ENCODE measurements at places on chromosomes 4 and X.
A peak's percentile ranks its signal among the peaks of the same experiment; 100 is the strongest.

GRCh38 chr4:65552057-65552456, 118.2 kb downstream of the EPHA5 start:
- DNase-seq, result no peak

DNA sequence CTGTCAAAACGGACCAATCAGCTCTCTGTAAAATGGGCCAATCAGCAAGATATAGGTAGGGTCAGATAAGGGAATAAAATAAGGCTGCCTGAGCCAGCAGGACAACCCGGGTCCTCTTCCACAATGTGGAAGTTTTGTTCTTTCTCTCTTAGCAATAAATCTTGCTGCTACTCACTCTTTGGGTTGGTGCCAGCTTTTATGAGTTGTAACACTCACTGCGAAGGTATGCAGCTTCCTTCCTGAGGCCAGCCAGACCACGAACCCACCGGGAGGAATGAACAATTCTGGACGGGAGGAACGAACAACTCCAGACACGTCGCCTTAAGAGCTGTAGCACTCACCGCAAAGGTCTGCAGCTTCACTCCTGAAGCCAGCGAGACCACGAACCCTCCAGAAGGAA, 287.8 kb downstream of the RAPGEF2 start:
- DNase-seq, result no peak

DNA sequence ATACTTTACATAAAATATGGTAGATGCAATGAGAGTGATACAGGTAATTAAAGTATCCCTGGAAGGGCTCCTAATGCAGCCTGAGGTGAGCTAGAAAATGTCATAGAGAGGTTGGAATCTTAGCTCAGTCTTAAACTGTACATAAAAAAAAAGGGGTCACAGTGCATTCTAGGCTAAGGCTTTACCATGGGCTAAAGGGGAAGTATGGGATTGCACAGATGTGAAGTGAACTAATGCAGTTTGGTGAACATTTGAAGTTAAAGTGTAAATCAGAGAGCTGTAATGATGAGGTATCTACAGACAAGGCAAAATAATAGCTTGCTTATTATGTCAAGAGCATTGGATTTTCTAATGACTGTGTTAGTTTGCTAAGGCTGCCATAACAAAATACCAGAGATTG, 405.9 kb downstream of the ADGRL3 start:
- no peak for DNase-seq

DNA sequence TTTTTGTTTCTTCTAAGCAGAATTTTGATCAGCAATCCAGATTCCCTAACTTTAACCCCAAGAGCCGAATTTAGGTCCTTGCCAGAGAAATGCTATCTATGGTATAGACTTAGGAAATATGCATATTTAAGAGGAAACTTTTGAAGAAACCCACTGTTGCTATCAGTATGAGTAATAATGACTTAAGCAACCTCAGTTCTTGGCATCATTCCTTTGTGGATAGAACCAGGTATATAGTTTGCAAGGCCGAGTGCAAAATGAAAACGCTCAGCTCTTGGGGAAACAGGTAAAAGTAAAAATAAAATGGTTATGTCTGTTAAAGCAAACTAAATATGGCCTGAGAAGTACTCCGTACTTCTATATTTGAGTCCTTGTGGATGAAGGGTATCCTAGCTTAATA, 78.1 kb downstream of the ARSF start:
- no peak for DNase-seq

DNA sequence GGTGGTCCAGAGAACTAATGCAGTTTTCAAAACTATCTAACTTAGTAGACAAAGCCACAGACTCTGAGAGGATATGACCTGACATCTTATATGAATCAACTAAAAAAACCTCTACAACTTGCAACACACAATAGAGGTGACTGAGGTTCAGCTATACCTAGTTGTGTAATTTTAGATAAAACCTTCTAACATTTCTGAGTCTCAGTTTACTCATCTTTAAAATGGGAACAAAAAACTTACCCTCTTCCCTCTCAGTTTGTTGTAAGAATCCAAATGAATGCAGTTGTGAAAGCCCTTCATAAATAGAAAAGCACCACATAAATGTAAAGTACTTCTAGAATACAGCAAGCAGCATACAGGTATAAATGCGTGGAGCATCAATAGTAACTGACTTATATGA, 5.9 kb downstream of the SH3D19 start:
- no peak for DNase-seq

GRCh38 chr4:117481742-117482141, 396.4 kb upstream of the TRAM1L1 start:
- DNase-seq, result no peak

DNA sequence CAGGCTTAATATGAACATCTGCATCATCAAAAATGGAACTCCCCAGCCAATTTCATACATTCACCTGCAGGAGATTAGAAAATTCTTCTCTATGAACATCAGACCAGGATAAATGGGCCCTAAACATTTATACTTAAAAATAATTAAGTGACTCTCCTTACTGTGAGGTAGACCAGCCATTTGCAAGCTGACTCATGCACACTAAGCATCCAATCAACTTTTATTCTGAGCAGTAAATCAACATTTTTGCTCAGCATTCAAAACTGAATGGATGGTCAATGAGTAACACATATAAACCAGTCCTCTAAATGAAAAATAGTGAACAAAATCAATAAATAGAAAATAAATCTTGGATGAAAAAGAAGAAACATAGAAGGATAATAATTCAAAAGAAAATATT, 19.9 kb upstream of the PCDH10 start:
- no peak for DNase-seq

- no peak for DNase-seq
These were observed 810.5 kb upstream of the ADGRL3 start for GRCh38 chr4:60389633-60390032.

GRCh38 chr4:42510225-42510624, 112.9 kb downstream of the SHISA3 start:
- no peak for DNase-seq

GRCh38 chr4:8351931-8352367, 82.4 kb downstream of the HTRA3 start:
- DNase-seq, result no peak

GRCh38 chr4:184099535-184099966, 118.1 kb downstream of the ENPP6 start:
- no peak for DNase-seq

GRCh38 chr4:155587766-155588165, 78.9 kb upstream of the GUCY1A1 start:
- no peak for DNase-seq

GRCh38 chr4:98423009-98423408, 161.8 kb downstream of the RAP1GDS1 start:
- DNase-seq, result no peak

GRCh38 chr4:1337376-1337831, 9.6 kb upstream of the UVSSA start:
- DNase-seq, result no peak

- DNase-seq, result no peak
These were observed 23.8 kb downstream of the AMMECR1 start for GRCh38 chrX:110294087-110294486.

DNA sequence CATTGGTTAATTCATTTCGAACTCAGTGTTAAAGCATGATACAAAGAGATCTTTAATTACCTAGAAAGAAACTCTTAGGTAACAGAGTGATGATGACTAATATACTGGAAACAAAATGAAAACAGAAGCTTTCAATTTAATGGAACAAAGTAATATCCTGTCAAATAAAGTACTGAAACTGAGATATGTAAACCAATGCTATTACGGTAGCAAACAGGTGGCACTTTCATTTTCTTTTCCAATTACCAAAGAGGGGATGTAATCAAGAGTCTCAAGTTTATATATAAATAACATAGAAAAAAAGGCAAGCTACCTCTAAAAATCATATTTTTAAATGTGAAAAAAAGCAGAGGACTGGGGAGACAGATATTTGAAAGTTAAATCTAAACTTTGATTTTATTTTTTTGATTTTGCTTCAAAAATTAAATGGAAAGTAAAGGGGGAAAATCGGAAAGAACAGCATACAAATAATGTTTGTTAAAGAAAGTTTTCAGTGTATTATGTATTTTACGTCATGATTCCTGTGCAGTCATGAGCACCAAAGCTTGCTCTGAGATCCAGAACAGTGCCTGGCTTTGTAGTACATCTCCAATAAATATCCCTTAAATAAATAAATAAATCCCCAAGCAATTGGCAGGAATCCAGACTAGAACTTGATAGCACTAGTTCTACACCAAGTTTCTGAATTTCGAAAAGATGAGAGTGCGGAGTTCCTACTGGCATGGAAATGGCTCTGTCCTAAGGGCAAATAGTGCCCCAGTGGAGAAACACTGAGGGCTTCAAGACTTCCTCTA, 25.0 kb upstream of the RAPGEF2 start:
- DNase-seq, result peak; percentile 28

DNA sequence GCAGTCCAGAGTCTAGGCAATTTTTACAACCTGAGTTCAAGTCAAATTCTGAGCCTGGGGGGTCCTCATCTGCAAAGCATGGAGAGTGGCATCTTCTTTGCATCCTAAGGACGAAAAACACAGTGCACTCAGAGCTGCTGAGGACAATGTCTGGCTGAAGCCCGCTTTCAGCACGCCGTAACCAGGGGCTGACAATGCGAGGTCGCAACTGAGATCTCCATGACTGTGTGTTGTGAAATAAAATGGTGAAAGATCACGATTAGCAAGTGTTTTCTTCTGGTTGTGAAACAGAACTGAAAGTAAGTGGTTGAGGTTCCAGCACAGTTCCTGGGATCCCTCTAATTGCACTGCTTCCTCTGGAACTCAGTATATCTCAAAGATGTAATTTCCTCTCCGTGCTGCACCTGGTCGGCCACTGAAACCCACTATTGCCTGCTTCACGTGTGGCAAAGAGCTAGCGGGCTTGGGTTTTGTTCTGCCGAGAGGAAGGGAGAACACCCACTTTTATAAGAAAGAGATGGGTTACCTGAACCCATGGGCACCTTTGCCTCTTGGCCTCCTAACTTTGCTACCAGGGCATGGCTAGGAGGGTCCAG, 7.7 kb upstream of the F11 start:
- DNase-seq, result no peak

DNA sequence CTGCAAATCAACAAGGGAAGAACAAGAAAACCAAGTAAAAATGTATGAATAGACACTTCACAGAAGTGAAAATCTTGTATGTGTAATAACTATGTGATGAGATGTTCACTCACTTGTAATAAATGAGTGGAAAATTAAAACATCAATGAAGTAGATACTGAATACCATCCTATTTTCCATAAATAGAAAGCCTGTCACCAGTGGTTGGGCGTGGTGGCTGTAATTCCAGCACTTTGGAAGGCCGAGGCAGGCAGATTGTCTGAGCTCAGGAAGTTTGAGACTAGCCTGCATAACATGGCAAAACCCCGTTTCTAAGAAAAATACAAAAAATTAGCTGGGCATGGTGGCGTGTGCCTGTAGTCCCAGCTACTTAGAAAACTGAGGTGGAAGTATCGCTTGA, 53.5 kb upstream of the SOD3 start:
- no peak for DNase-seq

GRCh38 chr4:135344492-135344891, 1142.9 kb upstream of the PABPC4L start:
- DNase-seq, result no peak

GRCh38 chrX:29948653-29949052, 266.7 kb upstream of the MAGEB2 start:
- DNase-seq, result no peak

DNA sequence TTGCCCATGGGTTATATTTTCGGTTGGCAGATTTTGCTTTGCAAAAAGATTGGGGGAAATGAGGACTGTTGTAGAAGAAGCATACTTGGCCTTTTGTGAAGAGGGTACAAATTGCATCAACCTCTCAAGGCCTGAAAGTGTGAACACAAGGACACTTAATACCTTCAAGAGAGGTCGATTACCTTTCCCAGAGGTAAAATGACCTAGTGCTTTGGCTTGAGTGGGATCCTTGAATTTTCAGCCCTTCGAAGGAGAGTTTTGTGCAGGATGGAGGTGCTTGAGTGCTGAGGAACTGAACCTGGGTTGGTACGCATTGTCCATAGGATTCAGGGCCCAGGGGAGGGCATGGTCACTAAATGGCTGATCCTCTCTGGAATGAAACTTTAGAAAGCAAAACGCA, 27.6 kb upstream of the NKAP start:
- no peak for DNase-seq

- no peak for DNase-seq
These were observed 75.0 kb downstream of the EVC start for GRCh38 chr4:5785806-5786680.

DNA sequence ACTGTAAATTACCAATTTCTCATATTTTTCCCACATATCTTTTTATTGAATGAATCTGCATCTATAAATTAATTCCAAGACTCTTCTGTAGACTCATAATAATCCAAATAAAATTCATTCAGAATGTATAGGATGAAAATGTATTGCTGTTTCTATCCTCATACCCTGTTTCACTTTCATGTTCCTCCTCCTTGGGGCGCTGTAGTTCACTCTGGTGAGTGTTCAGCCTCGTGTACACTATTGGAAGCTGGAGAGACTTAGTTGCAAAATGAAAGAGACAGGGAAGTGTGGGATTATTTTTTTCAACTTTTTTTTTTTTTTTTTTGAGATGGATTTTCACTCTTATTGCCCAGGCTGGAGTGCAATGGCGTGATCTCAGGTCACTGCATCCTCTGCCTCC, 296.1 kb downstream of the TLL1 start:
- no peak for DNase-seq

DNA sequence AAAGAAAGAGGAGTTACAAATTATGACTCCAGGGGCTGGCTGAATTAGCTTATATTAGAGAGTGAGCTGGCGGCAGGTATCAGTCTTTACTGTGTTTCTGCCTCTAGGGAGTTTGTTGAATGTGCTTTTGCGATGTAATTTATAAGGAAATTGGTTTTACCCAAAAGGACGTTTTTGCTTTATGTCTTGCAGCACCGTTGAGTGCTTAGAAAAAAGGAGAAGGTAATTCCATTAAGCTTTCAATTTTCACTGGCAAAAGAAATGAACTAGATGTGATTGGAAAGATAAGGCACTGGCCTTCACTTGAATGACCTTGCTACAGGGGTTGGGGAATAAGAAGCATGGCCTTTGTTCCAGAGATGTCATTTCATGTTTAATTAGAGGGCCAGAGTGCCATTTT, 74.9 kb upstream of the CBR4 start:
- DNase-seq, result no peak

DNA sequence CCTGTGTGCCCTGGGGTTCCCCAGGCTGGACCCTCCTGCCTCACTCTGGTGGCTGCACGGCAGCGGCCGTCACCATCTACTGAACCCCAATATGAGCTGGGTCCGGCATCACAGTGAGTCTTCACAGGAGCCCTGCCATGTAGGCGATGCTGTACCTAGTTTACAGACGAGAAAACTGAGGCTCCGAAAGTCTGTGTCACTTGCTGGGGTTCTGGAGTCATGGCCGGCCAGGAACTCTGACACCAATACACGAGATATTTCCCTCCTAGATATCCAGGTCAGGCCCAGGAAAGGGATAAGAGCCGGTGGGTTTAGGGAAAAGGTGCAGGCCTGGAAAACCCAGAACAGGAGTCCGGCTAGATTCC, 74.4 kb downstream of the HTRA3 start:
- DNase-seq, result no peak

DNA sequence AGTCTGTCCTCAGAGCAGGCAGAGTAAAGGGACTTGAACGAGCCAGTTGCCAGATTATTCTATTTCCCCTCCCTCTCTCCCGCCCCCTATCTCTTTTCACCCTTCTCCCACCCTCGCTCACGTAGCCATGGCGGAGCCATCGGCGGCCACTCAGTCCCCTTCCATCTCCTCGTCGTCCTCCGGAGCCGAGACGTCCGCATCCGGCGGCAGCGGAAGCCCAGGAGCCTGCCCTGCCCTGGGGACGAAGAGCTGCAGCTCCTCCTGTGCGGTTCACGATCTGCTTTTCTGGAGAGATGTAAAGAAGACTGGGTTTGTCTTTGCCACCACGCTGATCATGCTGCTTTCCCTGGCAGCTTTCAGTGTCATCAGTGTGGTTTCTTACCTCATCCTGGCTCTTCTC, 106.2 kb upstream of the SMAD1 start:
- no peak for DNase-seq
